ENCODE measurements at places on chromosomes 3 and 15. TPM values are rescaled to one million over a fixed set of nuclear protein-coding genes. Genes with fewer than 3 reads are reported as not detected.

Gene TRIM59
- total RNA-seq: 8.9 TPM

Gene CFAP161
- not detected for total RNA-seq

Gene HMCES
- total RNA-seq: 81.0 TPM

Gene GP5
- not detected for total RNA-seq

Gene LTK
- total RNA-seq: not detected

Gene RTP1
- total RNA-seq: not detected

Gene AHSG
- not detected for total RNA-seq

Gene ALS2CL
- 0.69 TPM for total RNA-seq

Measured in MG63 (cell line).